ENCODE measurements at places on chromosomes 5 and 9. TPM values are rescaled to one million over a fixed set of nuclear protein-coding genes. Genes with fewer than 3 reads are reported as not detected.

DNA sequence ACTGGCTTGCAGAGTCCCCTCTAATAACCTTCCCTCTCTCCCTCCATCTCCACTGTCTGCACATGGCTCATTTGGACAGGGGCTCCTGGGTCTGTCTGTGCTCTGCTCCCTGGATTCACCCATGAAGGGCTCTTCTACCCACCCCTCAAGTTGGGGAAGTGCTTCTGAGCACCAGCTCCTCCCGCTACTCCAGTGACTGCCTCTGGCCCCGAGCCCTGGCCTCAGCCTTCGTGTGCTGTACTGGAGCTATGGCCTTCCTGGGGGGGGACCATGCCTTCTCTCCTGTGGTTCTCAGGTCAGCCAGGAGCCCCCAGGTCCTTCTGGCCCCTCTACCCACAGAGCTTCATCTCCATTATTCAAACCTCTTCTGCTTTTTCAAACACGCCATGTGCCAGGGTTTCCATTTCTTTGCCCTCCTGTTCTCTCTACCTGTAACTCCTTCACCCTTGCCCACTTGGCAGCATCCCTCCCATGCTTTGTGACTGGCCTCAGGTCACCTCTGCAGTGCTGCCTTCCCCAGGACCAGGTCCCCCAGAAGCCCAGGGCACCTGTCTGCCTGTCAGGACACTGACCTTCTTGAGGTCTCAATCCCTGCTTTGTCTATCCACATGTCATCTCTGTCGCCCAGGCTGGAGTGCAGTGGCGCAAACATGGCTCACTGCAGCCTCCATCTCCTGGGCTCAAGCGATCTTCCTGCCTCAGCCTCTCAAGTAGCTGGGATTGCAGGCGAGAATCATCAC lies 9.5 kb downstream of the SH3PXD2B start:
- peaks cover 3% of the 10 kb centered on the region for H3K27me3 ChIP-seq
- H3K27ac ChIP-seq: no peak overlapping the region
- no peaks in the 10 kb centered on the region for H3K36me3 ChIP-seq
- no peak for DNase-seq

DNA sequence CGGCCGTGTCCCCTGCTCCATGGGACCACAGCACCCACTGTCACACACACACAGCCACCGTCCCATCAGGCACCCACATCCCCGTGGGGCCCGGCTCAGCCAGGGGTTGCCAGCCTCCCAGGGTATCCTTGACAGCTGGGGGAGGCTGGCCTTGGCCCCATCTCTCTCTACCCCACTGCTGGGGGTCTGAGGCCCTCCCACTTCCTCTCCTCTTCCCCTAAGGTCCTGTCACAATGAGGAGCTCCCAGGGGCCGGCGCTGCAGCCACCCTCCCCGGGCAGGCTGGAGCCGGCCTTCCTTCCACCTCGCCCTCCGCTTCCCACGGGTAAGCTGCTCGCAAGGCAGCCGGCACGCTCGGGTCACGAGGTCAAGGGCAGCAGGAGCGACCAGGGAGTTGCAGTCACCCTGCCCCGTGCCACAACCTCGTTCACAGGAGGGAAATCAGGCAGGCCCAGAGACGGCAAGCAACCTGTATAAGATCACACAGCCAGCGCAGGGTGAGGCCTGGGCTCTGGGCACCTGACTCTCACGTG lies 38.6 kb upstream of the NOTCH1 start:
- no peak overlapping the region for H3K4me3 ChIP-seq
- H3K27me3 ChIP-seq: peaks cover 5% of the 10 kb centered on the region
- H3K4me1 ChIP-seq: no peaks in the 10 kb centered on the region
- no peak for DNase-seq

UBE2R2 gene
- 45.0 TPM for total RNA-seq

PAIP1 gene
- total RNA-seq: 64.2 TPM
